ENCODE measurements at places on chromosomes 6 and 20.

DNA sequence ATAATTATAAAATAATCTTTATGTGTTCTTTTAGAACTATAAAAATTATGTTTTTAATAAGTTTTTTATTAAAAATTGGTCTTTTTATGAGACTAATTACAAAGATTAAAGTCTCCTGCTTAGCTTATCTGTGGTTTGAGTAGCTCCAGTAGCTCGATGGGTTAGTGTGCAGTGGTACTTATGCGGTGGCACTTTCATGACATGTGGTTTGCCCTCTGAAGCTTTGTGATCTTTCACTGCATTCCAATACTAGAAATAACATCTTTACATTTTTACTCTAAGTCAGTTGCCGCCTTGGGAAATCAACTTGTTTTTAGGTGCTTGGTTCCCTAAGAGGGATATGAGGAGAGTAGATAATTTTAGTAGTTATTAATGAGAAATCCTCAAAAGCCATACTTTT is 699.5 kb upstream of the FLRT3 start:
- DNase-seq, result no peak

DNA sequence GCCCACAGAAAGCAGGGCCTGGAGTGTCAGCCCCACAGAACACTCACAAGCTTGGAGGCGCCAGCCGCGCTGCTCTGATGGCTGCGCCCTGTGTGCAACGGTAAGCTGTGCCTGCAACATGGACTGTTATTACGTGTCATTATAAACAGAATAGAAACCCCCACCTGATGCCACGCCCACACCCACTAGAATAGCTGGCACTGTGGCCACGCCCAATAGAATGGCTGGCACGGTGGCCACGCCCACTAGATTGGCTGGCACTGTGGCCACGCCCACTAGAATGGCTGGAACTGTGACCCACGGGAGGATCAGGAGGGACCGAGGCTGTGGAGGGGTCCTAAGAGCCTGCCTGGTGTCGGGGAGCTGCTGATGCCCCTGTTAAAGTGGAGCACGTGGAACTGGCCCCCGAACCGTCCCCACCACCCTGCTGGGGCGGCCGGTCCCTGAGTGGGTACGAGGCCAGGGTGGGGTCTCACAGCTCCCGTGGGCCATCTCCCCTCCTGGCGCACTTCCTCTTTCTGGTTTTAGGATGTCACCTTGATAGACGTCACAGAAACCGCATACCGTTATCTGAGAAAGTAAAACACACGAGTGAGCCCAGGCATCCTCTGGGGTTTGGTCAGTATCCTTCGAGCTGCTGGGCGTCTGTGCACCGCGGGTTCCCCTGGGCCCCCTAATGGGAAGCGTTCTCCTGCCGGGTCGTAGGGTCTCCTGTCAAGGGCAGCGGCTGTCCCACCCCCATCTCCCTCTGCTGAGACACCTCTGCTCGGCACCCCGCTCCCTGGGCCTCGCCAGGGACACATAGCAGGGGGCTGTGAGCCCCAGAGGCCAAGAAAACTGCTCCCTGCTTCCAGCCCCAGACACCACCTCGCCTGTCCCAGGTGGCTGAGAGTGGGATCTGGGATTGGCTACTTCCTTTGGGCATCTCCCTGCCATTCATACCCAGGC is 25.4 kb downstream of the SLC17A9 start:
- no peak for DNase-seq

DNA sequence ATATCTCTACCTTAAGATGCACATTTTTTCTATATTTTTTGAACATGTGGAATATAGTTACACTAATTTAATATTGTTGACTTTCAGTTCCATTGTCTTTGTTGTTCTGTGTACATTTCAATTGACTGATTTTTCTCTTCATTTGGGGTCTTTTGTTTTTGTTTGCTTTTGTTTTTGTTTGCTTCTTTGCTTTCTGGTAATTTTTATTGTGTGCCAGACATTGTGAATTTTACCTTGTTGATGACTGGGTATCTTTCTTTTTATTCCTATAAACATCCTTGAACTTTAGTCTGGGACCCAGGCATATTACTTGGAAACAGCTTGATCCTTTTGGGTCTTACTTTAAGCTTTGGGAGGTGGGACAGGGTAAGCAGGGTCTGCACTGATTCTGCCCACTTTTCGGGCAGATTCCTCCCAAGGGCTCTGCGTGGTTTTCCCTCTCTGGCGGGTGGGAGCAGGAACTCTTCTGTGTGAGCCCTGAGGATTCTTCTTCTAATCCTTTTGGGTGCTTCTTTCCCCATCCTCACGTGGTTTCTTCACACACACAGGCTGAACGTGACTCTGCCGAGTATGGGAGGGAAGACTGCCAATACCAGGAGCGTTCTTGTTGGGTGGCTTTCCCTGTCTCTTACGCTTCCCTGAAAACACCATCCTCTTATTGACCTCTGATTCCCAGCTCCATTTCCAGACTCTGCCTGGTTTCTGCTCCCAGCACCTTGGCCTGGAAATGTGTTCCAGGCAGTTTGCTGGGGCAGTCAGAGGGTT is 200.5 kb downstream of the ARID1B start:
- no peak for DNase-seq

- DNase-seq, result no peak
Measured at GRCh38 chr6:139335447-139336210, 38.8 kb downstream of the CITED2 start.

- no peak for DNase-seq
Measured at GRCh38 chr6:57207141-57207540, 15.0 kb downstream of the RAB23 start.

- DNase-seq, result no peak
Measured at GRCh38 chr6:162271922-162272321, 455.6 kb downstream of the PRKN start.

DNA sequence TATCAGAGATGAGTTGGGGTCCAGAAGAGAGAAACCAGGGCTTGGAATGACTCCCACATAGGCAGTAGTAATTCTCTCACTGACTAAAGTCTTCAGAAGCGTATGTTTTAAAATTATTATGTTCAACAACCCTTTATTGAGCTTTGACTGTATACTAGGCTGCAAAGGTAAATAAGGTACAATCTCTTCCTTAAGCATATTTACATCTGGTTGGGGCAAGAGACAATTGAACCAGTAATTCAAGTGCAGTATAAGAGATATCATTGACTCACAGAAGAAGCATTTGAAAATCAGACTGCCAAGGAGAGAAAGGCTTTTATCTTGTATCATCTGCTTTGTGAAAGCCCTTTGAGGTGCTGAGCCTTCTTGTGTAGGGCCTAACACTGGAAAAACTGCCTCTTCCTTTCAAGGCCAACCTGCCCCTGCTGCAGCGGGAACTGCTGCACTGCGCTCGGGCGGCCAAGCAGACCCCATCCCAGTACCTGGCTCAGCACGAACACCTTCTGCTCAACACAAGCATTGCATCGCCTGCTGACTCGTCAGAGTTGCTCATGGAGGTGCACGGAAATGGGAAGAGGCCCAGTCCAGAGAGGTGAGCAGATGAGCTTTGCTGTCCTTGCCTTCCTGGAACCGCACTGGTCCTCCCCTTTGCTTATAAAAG is 39.3 kb upstream of the C20orf144 start:
- DNase-seq, result no peak

DNA sequence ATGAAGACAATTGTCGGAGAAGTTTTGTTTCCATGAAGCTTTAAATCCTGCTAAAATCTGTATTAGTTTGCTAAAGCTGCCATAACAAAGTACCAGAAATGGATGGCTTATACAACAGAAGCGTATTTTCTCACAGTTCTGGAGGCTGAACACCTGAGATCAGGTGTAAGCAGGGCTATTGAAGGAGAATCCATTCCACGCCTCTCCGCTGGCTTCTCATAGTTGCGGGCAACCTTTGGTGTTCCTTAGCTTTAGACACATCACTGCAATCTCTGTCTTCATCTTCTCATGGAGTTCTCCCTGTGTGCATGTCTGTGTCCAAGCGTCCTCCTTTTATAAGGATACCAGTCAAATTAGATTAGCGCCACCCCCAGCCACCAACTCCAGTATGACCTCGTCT is 159.9 kb upstream of the CDYL start:
- no peak for DNase-seq

GRCh38 chr20:25321262-25321831 is 69.3 kb downstream of the ABHD12 start:
- no peak for DNase-seq

DNA sequence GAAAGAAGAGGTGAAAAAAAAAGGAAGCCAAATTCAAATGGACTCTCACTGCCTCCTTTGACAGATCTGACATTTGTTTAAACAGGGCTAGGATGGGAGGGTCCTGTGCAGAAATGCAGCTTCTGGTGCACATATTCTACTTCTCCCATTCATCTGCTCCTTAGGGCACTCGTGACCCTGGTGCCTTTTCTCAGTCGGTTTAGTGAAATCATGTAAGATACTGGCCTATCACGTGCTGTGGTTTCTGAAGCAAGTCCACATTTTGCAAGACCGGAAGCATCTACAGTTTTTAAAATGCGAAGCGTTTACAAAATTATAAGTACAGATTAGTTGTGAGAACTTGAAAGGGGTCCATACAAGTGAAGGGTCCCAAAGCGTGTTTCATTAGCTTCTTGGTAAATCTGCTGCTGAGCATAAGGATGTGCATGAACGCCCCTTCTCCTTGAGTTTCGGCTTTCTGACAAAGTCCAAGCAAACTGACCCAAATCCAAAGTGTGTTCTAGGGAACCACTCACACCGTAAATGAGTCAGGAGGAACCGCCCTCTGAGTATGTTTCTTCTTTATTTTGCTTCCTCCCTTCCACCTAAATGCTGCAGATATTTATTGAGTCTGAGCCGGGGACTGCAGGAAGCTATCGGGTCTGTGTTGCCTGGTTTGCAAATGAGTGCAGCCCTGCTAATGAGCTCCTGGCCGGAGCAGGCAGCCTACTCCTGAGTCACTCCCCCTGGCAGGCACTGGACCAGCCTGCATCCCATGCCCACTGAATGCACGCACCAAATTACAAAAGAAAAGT is 323.8 kb upstream of the JARID2 start:
- no peak for DNase-seq

- no peak for DNase-seq
Measured at GRCh38 chr6:95286874-95287273, 290.5 kb upstream of the MANEA start.

- no peak for DNase-seq
Measured at GRCh38 chr6:38705924-38706323, 3.0 kb upstream of the GLO1 start.

DNA sequence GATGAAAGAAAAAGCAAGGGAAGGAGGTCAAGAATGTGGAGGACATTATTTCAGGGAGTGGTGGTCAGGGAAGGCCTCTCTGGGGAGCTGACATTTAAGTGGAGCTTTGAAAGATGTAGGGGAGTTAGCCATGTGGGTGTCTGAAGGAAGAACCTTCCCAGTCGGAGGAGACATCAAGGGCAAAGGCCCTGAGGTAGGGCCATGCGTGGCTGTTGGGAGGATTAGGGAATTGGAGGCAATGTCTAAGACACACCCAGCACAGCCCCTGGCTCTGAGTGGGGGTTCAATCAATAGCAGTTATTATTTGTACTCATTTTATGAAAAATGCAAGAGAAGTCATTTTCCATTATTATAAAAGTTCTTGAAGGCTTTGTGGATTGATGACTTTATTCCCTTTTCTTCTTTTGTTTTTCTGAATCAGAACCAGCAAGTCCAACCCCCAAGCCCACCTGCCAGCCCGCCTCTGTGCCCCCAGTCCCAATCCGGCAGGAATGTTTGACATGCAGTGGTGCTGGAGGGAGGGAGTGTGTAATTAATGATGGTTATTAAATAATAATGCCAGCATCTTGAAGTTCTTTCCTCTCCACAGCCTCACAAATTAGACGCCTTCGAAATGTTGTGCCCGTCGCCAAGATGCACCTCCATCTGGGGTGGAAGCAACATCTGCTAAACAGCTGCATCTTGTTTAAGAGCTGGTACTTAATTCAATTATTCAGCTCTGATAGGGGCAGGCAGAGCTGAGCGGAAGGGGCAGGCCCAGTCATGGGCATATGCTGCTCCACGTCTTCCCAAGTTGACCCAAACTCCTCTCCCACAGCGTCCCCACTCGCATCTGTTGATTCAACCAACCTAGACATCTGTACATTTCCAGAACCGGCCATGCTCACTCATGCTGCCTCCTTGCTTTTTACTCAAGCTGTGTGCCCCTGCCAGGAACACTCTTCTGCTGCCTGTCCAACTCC is 81.3 kb upstream of the SIRPA start:
- no peak for DNase-seq

- DNase-seq, result no peak
Measured at GRCh38 chr20:45470937-45471336, 1.4 kb downstream of the WFDC2 start.

DNA sequence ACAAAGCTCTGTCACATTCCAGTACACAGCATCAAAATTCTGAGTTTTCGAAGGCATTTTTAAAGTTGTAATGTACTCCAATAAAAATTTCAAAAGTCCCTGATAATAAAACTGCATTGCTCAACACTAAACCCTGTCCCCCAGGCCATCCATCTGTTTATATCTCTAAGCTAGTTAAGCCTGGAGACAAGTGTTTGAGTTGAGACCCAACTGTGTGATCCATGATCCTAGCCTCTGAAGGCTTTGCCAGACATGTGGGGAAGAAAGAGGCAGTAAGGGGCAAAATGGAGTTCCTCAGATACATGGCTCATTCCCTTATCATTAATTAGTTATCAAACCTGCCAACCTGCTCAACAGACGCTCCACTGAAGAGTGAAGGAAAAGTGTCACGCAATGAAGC is 198.4 kb downstream of the ISM1 start:
- DNase-seq, result no peak

- DNase-seq, result no peak
Measured at GRCh38 chr20:8082989-8083388, 49.1 kb upstream of the PLCB1 start.

DNA sequence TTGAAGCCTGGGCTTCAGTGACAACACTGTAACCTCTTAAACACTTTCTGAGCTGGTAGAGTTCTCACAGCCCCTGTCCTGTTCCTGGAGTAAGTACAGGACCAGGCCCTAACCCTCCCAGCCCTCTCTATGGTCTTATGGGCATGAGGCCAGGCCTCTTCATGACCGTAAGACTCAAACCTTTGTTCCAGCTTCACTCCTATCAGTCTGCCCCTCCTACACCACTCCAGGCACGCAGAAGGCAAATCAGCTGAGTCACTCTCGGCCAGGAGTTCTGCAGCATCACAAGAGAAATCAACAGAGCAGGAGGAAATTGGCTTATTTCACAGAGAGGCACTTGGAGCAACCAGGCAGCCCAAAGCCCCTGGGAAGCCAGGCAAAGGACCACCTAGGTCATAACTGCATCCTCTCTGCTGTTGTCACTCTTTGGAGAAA is 25.3 kb upstream of the CHD6 start:
- DNase-seq, result peak; percentile 21

DNA sequence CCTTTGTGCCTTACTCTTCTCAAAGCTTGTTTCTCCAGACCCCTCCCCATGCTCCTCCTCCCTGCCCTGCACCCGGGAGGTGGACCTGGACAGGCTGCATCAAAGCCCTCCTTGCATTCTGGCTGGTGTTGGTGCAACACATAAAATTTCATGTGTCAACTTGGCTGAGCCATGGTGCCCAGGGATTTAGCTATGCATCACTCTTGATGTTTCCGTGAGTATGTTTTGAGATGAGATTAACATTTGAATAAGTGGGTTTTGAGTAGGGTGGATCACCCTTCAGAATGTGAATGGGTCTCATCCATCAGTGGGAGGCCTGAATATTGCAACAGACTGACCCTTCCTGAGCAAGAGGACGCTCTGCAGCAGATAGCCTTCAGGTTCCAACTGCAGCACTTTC is 4.4 kb upstream of the OCSTAMP start:
- DNase-seq, result no peak

Data from caudate nucleus (tissue), 63 donors.